ENCODE measurements at places on chromosomes 1 and 21.

GRCh38 chr1:113557187-113557586 is 166.9 kb downstream of the MAGI3 start:
- DNase-seq, result no peak

GRCh38 chr1:226529891-226530290 is 18.7 kb upstream of the STUM start:
- DNase-seq, result no peak

DNA sequence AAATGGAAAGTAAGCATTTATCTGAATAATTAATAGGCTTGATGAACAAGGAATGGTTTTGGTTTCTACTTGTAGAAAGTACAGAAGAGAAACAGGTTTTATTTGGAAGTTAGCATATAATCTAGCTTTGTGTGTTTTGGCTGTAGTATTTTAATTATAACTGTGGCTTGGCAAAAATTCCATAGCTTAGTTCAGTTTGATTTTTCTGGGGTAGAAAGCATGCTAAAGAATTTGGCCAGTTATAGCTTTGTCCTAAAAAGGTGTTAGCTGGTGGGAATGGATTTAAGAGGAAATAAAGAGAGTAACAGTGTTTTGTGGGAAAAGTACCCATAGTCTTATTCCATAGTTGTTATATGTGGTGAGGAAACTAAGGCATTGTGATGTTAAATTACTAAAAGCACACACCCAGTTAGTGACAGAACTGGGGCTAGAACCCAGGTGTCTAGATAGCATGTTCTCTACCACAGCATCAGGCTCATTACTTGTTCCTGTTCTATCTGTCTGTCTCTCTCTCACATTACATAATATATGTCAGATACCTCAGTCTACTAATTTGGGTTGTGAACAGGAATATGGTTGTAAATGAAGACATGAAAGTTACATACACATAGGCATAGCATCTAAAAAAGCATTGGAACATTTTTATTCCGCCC is 55.0 kb downstream of the MPZL1 start:
- no peak for DNase-seq

- DNase-seq, result no peak
These were observed 2.7 kb downstream of the PTPRC start for GRCh38 chr1:198641501-198641900.

DNA sequence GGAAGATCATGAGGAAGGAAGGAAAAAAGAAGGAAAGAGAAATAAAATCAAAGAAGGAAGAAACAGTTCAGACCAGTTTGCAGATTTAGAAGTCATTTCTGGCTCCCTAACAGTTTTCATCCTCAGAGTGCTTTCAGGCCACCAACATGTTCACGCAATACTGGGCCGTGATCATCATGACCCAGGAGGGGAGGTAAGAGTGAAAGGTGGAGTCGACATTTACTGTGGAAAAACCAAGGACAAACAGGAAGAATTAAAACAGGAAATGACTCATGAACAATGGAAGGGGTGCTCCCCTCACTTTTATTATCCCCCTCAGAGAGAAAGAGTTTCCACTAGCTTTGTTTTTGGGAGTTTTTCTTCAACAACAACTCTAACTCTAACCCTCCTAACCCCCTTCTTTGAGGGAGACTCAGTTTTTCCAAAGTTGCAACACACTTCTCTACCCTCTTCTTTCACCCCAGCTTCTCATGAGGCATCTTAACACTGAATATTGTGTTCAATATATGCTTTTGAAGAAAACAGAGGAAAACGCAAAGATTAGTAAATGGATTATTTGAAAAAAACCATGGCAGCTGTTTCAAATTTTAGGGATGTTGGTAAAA is 60.4 kb downstream of the VANGL2 start:
- DNase-seq, result no peak

GRCh38 chr1:224116131-224116530 is 2.2 kb downstream of the FBXO28 start:
- DNase-seq, result no peak

DNA sequence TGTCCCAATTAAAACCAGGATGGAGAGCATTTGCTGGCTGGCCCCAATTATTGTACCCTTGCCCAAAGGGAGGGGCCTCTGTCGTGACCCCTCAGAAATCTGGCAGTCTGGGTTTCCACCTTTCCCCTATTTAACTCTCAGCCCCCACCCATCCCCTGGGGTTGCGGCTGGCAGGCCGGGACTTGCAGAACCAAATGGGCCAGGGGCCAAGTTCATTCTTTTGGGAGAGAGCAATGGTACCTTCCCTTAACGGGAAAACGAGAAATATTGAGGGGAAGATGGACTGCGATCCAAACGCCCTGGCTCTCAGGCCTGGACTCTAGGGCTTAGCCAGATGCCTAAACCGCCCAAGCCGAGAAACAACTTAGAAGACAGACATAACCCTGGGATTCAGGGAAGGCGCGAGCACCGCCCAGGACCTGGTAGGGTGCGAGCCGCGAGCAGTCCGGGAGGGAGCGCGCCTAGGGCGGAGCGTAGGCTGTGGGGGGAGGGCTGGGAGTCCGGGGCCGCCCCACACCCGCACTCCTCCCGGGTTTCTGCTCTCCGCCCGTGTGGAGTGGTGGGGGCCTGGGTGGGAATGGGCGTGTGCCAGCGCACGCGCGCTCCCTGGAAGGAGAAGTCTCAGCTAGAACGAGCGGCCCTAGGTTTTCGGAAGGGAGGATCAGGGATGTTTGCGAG is at the start of gene SLC27A3:
Gene SLC27A3 (plus strand): TSS at position 628 of the 678 bp plus-strand sequence. CDS start 91 bp downstream, outside the sequence.
- DNase-seq, result no peak

GRCh38 chr1:203324105-203325025 is 19.0 kb downstream of the BTG2 start:
- no peak for DNase-seq

Data from activated T-helper 1 cell treated with anti-CD3 and anti-CD28 coated beads, Interleukin-2, amount 50 U/mL, for 16 hours (primary cell).